Progenitor cell of endocrine pancreas (in vitro differentiated cells): ENCODE measurements at places on chromosomes 6 and 20. TPM values are rescaled to one million over a fixed set of nuclear protein-coding genes. Genes with fewer than 3 reads are reported as not detected.

UCKL1 gene
- total RNA-seq, result 78.9 and 79.2 TPM in 2 replicates

MCM3 gene
- total RNA-seq, result 118 and 121 TPM in 2 replicates

DNA sequence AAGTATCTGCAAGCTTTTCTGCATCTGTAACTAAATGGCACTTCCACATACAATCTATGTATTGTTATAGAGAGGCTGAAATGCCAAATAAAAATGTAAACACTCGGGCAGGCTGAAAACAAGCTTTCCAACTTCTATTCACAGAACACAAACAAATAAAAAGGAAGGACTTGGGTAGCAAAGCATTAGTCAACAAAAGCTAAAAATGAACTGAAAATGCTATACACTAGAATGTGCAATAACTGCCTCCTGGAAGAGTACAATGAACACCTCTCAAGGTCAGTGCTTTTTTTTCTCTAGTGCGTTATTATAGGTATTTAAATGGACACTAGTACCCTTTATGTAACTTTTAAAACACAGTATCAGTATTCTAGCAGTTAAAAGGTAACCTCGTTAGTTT lies 31.4 kb downstream of the STK38 start:
- DNase-seq, result no peak

GRCh38 chr20:46401478-46401860 lies 4.9 kb downstream of the ELMO2 start:
- DNase-seq, result no peak

DNA sequence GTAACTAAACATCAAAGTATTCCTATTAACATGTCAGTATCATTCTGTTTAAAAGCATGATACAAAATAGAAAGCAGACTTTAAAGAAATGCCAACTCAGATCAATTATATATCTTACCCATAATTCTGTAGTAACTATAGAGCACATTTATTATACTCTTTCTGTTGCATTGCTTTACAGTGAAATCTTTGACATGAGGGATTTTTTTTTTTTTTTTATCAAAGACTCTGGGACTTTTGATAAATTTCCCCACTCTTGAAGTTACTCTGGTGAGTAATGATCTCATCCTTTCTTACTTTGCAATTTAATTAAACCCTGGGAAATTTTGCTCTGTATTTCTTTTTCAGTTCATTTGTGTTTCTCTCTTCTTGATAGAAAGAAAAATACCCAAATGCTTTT lies 17.4 kb downstream of the ADGRF4 start:
- no peak for DNase-seq

DNA sequence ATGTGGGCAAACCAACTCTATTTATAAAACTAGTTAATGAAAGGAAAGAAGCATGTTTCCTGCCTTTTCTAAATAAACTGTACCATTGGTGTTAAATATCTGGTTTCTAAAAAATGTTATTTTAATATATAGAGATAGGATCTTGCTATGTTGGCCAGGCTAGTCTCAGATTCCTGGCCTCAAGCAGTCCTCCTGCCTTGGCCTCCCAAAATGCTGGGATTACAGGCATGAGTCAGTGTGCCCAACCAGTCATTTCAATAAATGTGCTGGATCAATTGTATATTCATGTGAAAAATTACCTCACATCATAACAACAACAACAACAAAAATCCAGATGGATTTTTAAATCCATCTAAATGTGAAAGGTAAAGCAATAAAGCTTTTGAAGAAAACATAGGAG lies 80.3 kb downstream of the CDS2 start:
- no peak for DNase-seq

DNA sequence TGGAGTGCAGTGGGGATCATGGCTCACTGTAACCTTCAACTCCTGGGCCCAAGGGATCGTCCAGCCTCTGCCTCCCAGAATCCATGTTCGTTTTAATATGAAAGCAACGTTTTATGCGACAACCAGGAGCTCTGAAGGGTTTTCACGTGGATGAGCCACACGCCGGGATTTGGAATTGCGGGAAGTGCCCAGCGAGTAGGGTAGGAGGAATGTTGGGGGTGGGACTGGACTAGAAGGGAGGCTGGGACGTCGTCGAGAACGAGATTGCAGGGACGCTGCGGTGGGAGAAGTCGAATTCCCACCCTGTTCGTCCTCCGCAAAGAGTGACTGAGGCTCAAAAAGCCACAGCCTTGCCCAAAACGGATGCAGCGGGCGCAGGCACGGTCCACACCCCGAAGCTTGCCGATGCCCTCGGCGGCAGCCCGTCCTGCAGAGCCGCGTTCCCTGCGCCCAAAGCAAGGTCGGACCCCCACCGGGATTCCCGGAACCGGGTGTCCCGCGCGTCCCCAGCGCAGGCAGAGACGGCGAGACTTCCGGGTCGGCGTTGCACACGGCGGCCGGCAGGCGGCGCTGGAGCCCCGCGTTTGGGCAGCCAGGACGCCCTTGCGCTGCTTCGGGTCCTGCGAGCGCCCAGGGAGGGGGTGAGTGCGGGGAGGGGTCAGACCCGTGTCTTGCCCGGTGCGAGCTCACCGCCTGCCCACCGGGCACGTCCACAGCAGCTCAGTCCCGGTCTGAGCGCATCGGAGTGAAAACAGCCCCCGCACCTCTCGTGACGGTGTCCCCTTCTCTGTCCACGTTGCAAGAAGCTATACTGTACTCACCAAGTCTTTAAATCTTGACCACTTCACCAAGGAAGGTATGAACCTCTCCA lies 87.8 kb downstream of the DHX35 start:
- DNase-seq, result peak; percentile 76

DNA sequence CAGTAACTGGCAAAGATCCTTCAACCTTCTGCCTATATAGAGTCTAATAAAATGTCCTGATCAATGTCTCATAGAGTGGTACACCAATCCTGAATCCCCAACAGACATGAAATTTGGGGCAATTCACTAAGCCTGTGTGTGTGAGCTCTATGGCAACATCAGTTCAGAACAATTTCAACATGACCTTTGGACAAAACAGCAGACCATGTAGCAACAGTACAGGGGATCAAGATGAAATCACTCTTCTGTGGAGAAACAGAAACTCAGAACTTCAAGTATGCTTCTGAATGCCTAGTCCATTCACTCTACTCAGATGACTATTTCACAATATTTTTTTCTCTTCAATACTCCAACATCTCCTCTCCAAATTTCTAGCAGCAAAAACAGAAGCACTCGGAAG lies 49.1 kb upstream of the OPRM1 start:
- DNase-seq, result no peak

DNA sequence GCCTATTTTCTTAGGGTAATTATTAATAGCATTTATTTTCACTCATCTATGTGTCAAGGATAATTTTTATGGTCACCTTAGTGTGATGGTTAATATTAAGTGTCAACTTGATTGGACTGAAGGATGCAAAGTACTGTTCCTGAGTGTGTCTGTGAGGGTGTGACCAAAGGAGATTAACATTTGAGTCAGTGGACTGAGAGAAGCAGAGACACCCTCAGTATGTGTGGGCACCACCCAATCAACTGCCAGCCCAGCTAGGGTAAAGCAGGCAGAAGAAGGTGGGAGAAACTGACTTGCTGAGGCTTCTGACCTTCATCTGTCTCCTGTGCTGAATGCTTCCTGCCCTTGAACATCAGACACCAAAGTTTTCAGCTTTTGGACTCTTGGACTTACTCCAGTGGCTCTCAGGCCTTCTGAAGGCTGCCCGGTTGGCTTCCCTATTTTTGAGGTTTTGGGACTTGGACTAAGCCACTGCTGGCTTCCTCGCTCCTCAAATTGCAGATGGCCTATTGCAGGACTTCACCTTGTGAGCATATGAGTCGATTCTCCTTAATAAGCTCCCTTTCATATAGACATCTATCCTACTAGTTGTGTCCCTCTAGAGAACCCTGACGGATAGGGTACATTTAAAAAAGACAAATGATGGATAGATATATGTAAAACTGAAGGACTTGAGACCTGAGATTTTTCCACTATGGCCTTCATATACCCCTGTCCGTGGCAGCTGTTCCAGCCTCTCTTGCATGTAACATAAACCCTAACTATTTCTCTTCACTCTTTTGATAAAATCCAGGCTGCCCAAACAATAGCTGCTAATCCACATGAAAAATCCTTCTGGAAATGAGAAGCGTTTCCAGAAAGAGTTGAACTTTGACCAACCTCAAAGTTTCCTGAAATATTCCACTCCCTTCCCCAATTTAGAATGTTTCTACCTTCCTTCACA lies 62.1 kb upstream of the RGS17 start:
- DNase-seq, result no peak

GRCh38 chr20:23180451-23180921 lies 94.4 kb upstream of the CD93 start:
- no peak for DNase-seq

- DNase-seq, result no peak
Measured at GRCh38 chr20:51756653-51757052, 11.5 kb downstream of the ATP9A start.
